ENCODE measurements at places on chromosomes 12 and 14.
A peak's percentile ranks its signal among the peaks of the same experiment; 100 is the strongest.

GRCh38 chr12:70724444-70724843, 87.2 kb upstream of the PTPRB start:
- no peak for DNase-seq

GRCh38 chr14:23324455-23324846, 3.2 kb downstream of the PABPN1 start:
- no peak for DNase-seq

DNA sequence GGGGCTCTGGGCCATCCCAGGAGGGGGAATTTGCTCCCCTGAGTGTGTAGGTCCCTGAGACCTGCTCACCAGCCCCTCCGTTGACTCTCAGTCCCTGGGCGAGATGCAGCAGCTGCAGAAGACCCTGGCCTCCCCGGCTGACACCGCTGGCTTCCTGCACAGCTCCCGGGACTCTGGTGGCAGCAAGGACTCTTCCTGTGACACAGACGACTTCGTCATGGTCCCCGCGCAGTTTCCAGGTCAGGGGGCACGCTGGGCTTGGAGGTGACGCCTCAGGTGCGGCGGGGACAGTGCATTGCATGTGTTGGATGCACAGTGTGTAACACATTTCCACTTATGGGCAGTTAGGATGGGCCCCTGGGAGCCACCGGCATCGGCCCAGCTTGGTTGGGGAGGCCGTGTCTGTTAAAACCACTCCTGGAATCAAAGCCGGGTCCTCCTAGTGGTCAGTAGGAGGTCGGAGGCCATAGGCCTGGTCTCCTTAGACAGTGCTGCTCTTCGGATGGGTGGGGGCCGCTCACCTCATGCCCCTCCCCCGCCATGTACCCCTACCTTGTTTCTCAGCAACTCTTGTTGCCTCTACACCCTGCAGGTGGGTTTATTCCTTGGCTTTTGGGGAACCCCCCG, 17.1 kb upstream of the PUS1 start:
- no peak for DNase-seq

DNA sequence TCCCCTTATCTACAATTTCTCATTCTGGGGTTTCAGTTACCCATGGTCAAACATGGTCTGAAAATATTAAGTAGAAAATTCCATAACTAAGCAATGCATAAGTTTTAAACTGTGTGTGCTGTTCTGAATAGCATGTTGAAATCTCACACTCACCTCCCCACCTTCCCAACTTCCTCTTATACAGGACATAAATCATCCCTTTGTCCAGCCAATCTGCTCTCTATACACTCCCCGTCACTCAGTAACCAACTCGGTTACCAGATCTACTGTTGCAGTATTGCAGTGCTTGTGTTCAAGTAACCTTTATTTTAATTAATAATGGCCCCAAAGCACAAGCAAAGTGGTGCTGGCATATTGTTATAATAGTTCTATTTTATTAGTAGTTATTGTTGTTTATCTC, 420.5 kb downstream of the GXYLT1 start:
- DNase-seq: no peak

DNA sequence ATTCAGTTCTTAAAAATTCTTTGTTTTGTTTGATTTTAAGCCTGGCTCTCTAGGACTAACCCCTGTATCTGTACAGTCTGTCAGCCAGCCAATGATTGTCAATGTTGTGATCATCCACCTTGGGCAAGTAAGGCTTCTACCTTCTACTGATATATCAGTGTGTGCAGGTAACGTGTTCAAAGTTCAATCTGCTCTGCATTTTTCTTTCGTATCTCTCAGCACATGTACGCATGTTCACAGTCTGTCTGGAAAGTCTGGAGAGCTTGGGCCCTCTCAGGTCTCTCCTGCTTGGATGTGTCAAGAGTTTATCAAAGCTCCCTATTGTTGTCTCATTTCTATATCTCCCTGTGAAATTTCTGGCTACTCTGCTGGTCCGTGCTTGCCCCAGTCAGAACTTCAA, 138.6 kb upstream of the VRK1 start:
- DNase-seq: no peak

- no peak for DNase-seq
Measured at GRCh38 chr14:60738843-60739508, 4.4 kb downstream of the MNAT1 start.

- peak; percentile 87 for DNase-seq
Measured at GRCh38 chr12:48977290-48978281, 536 bp upstream of the WNT1 start.

Measured in activated naive CD4-positive, alpha-beta T cell treated with Interleukin-2 at 50 U/mL for 16 hours (primary cell).